Thoracic aorta (tissue), 2 donors: ENCODE measurements at places on chromosomes 2 and 18.

DNA sequence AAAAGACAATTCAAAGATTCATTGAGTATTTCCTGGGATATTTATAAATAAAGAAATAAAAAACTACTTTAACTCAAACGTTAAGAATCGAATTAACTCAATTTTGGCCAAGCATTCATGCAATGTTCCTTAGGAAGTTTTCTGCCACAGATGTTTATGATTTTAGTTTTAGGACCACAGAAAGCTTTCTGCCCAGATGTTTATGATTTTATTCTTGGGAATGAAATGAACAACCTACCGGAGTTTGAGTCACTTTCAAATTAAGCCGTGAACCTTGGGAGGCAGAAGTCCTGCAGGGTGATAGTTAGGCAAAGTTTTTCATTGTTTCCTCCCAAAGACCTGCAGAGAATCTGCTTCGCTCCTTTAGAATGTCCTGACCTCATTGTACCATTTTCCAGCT lies 34.7 kb upstream of the MBP start:
- no peak overlapping the region for H3K4me3 ChIP-seq
- H3K4me1 ChIP-seq, result no peaks in the 10 kb centered on the region
- H3K36me3 ChIP-seq, result no peaks in the 10 kb centered on the region
- no peak for DNase-seq
- no peak overlapping the region for H3K27ac ChIP-seq

- H3K27ac ChIP-seq, result no peak overlapping the region
- no peaks in the 10 kb centered on the region for H3K27me3 ChIP-seq
- H3K4me3 ChIP-seq, result no peak overlapping the region
Observed at GRCh38 chr2:172012677-172013391, 13.1 kb downstream of the METAP1D start.

DNA sequence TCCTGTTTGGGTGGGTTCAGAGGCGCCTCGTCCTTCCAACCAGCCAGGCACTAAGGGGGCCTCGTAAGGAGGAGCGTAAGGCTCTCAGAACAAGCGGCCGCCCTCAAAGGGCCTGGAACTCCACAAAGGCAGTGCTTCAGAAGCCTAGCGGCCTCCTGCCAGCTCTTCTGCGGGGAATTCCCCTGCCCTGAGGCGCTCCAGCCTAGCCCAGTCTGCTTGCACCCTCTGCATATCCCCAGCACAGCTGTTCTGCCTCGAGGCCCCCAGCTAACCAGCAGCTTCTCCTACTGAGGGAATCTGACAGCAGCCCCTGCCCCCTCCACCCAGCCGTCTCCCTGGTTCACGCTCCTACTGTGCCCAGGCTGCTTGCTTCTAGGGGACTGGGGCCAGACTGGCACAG lies 265.9 kb downstream of the TFCP2L1 start:
- H3K36me3 ChIP-seq, result no peaks in the 10 kb centered on the region
- H3K27ac ChIP-seq, result no peak overlapping the region
- H3K4me3 ChIP-seq, result peak overlapping the region; percentile 54
- peaks cover 9% of the 10 kb centered on the region for H3K4me1 ChIP-seq
- DNase-seq, result no peak
- H3K27me3 ChIP-seq, result no peaks in the 10 kb centered on the region

DNA sequence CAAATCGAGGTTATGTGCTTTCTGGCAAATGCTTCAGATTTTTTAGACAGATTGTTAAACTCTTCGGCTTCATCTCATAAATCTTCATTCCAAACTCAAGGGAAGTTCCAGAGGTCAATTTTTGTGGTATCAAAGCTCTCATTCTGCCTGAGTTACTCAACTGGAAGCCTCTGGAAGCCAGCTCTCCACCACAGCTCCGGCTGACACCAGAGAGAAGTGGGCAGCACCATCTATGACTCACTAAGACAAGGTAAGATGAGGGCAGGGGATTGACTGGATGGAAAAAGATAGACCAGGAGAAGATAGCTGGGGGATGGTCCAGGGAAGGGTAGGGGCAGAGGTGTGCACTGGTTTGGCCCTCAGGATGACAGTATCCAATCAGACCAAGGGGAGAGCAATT lies 137.3 kb upstream of the HNRNPA3 start:
- no peak overlapping the region for H3K4me3 ChIP-seq
- no peaks in the 10 kb centered on the region for H3K27me3 ChIP-seq
- H3K36me3 ChIP-seq, result no peaks in the 10 kb centered on the region
- DNase-seq, result no peak
- H3K27ac ChIP-seq, result no peak overlapping the region

GRCh38 chr2:157427003-157427921 lies 16.6 kb downstream of the CYTIP start:
- no peaks in the 10 kb centered on the region for H3K27me3 ChIP-seq
- no peak overlapping the region for H3K4me3 ChIP-seq
- H3K27ac ChIP-seq, result no peak overlapping the region

DNA sequence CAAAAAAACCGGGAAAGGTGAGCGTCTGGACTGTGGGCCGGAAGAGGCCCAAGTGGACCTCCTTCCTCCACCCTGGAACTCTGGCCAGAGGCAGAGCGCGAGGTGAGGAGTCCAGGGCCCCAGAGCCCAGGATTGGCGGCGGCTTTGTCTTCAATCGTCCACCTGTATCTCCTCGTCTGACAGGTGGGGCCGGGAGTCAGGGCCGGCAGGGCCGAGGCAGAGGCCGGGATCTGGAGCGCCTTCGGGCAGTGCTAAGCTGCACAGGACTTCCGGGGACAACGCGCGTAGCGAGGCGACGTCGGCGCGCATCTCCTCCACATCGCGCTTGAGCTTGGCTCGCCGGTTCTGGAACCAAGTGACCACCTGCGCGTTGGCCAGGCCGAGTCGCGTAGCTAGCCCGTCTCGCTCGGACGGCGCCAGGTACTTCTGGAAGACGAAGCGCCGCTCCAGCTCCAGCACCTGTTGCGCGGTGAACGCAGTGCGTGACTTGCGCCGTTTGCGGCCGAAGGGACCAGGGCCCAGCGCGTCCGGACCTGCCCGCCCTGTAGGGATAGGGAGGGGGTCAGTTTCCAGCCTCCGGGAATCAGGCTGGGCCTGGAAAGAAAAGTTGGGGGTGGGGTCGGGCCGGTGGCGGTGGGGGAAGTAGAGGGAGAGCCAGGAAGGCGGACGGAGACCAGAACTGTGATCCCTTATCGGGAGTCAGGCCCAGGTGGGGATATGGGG lies 1.5 kb downstream of the LBX2 start:
- H3K4me3 ChIP-seq, result peak overlapping the region; percentile 65
- peaks cover 6% of the 10 kb centered on the region for H3K27me3 ChIP-seq
- H3K36me3 ChIP-seq, result peaks cover 9% of the 10 kb centered on the region
- no peak for DNase-seq
- peak overlapping the region; percentile 37 for H3K27ac ChIP-seq
- H3K4me1 ChIP-seq, result peaks cover 33% of the 10 kb centered on the region

DNA sequence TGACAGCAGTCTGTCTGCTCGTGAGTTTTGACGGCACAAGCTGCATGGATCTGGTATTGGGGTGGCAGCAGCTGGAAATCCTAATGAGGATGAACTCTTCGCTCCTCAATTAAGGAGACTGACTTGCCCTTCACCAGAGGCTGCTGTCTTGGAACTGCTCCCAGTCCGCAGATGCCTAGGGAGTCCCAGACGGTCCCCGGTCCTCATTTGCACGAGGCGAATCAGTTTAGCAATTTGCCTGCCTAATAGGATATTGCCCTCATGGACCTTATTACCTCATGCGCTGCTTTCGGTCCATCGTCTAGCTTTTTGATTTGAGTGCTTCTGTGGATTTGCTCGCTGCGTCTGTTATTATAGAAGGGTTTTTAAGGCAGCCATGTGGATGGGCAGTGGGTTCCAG lies 40.6 kb downstream of the ASAP2 start:
- no peaks in the 10 kb centered on the region for H3K27me3 ChIP-seq
- no peak overlapping the region for H3K27ac ChIP-seq
- DNase-seq, result no peak
- H3K4me3 ChIP-seq, result no peak overlapping the region
- no peaks in the 10 kb centered on the region for H3K36me3 ChIP-seq

GRCh38 chr2:233404222-233404621 lies 49.9 kb downstream of the DGKD start:
- no peak for DNase-seq
- H3K4me1 ChIP-seq, result peaks cover 12% of the 10 kb centered on the region
- no peaks in the 10 kb centered on the region for H3K27me3 ChIP-seq
- H3K4me3 ChIP-seq, result no peak overlapping the region
- H3K27ac ChIP-seq, result no peak overlapping the region

DNA sequence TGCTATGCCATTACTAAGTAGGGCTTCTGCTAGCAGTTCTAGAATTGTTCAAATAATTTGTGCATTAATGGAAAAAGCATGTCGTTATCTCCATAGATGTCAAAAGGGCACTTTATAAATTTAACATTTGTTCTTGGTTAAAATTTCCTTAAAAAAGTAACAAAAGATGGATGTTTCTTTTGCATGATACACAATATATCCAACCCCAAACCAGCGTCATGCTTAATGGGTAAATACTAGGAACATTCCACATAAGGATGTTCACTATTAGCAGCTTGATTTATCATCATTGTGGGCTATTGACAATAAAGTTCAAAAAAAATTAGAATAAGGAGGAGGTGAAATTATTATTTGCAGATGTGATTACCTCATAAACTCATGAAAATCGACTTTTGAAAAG lies 79.7 kb downstream of the GREB1L start:
- DNase-seq, result no peak
- no peak overlapping the region for H3K27ac ChIP-seq
- H3K4me1 ChIP-seq, result no peaks in the 10 kb centered on the region
- H3K36me3 ChIP-seq, result no peaks in the 10 kb centered on the region
- no peaks in the 10 kb centered on the region for H3K27me3 ChIP-seq

- H3K27me3 ChIP-seq, result no peaks in the 10 kb centered on the region
Observed at GRCh38 chr2:22826703-22827102, 558.3 kb upstream of the KLHL29 start.

GRCh38 chr2:110940376-110940910 lies 180.3 kb upstream of the BCL2L11 start:
- no peaks in the 10 kb centered on the region for H3K36me3 ChIP-seq
- no peak overlapping the region for H3K4me3 ChIP-seq
- H3K4me1 ChIP-seq, result no peaks in the 10 kb centered on the region
- H3K27ac ChIP-seq, result no peak overlapping the region

- DNase-seq, result no peak
- no peaks in the 10 kb centered on the region for H3K27me3 ChIP-seq
- no peaks in the 10 kb centered on the region for H3K36me3 ChIP-seq
- H3K4me1 ChIP-seq, result peaks cover 9% of the 10 kb centered on the region
- H3K27ac ChIP-seq, result no peak overlapping the region
Observed at GRCh38 chr2:70965506-70965905, 12.9 kb upstream of the ANKRD53 start.

- H3K4me1 ChIP-seq, result peaks cover 22% of the 10 kb centered on the region
- DNase-seq, result no peak
- no peak overlapping the region for H3K27ac ChIP-seq
- H3K36me3 ChIP-seq, result no peaks in the 10 kb centered on the region
- H3K4me3 ChIP-seq, result no peak overlapping the region
Observed at GRCh38 chr2:71945603-71945959, 202.1 kb downstream of the CYP26B1 start.

- DNase-seq, result no peak
- no peak overlapping the region for H3K4me3 ChIP-seq
- no peaks in the 10 kb centered on the region for H3K27me3 ChIP-seq
- H3K36me3 ChIP-seq, result no peaks in the 10 kb centered on the region
- no peaks in the 10 kb centered on the region for H3K4me1 ChIP-seq
Observed at GRCh38 chr2:159586034-159586433, 30.3 kb downstream of the BAZ2B start.

- no peak overlapping the region for H3K4me3 ChIP-seq
- H3K27ac ChIP-seq, result no peak overlapping the region
- DNase-seq, result no peak
- H3K36me3 ChIP-seq, result no peaks in the 10 kb centered on the region
Observed at GRCh38 chr2:221997100-221997499, 301.7 kb downstream of the PAX3 start.

- no peak for DNase-seq
- H3K27ac ChIP-seq, result no peak overlapping the region
- H3K4me1 ChIP-seq, result no peaks in the 10 kb centered on the region
- no peaks in the 10 kb centered on the region for H3K27me3 ChIP-seq
- no peaks in the 10 kb centered on the region for H3K36me3 ChIP-seq
- no peak overlapping the region for H3K4me3 ChIP-seq
Observed at GRCh38 chr2:41378420-41378819, 669.4 kb upstream of the PKDCC start.

GRCh38 chr2:239361311-239361642 lies 39.5 kb downstream of the HDAC4 start:
- H3K4me3 ChIP-seq, result no peak overlapping the region
- H3K36me3 ChIP-seq, result no peaks in the 10 kb centered on the region
- no peaks in the 10 kb centered on the region for H3K27me3 ChIP-seq
- H3K4me1 ChIP-seq, result no peaks in the 10 kb centered on the region

- H3K36me3 ChIP-seq, result no peaks in the 10 kb centered on the region
- DNase-seq, result no peak
- H3K27ac ChIP-seq, result no peak overlapping the region
Observed at GRCh38 chr18:59140302-59140885, 710 bp downstream of the SEC11C start.

DNA sequence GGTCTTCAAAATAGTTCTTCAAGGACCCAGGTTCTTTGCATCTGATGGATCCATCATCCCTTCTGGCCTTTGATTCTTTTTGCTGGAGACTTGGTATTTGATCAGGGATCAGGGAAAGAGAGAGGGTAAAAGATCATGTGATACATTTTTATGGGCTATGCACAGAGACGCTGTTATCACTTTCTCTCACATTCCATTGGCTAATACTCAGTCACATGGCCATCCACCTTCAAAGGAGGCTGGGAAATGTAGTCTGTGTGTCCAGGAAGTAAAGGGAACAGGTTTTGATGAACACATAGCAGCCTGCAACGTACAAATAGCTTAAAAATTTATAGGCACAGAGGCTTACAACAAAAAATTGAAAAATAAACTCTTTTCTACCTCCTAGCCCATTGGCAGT lies 629.6 kb upstream of the FANCL start:
- no peak for DNase-seq
- no peaks in the 10 kb centered on the region for H3K27me3 ChIP-seq
- no peak overlapping the region for H3K27ac ChIP-seq

- no peak overlapping the region for H3K4me3 ChIP-seq
- H3K36me3 ChIP-seq, result no peaks in the 10 kb centered on the region
- peak overlapping the region; percentile 61 for H3K27ac ChIP-seq
- H3K4me1 ChIP-seq, result peaks cover 29% of the 10 kb centered on the region
- H3K27me3 ChIP-seq, result no peaks in the 10 kb centered on the region
- no peak for DNase-seq
Observed at GRCh38 chr2:160141912-160142311, 58.2 kb downstream of the ITGB6 start.

GRCh38 chr2:112189001-112189556 lies 50.9 kb downstream of the FBLN7 start:
- no peaks in the 10 kb centered on the region for H3K27me3 ChIP-seq
- no peaks in the 10 kb centered on the region for H3K4me1 ChIP-seq
- DNase-seq, result no peak
- no peak overlapping the region for H3K27ac ChIP-seq
